Spinal cord (tissue), 10 donors: ENCODE measurements at places on chromosomes 5 and 9. TPM values are rescaled to one million over a fixed set of nuclear protein-coding genes. Genes with fewer than 3 reads are reported as not detected.

The IL3 gene
- not detected for total RNA-seq

The PTCD2 gene
- 10.4 TPM for total RNA-seq

GRCh38 chr5:140205952-140206351 is 31.0 kb downstream of the CYSTM1 start:
- H3K27me3 ChIP-seq = no peaks in the 10 kb centered on the region
- no peak overlapping the region for H3K4me3 ChIP-seq
- no peaks in the 10 kb centered on the region for H3K4me1 ChIP-seq
- DNase-seq = no peak
- H3K27ac ChIP-seq = no peak overlapping the region

DNA sequence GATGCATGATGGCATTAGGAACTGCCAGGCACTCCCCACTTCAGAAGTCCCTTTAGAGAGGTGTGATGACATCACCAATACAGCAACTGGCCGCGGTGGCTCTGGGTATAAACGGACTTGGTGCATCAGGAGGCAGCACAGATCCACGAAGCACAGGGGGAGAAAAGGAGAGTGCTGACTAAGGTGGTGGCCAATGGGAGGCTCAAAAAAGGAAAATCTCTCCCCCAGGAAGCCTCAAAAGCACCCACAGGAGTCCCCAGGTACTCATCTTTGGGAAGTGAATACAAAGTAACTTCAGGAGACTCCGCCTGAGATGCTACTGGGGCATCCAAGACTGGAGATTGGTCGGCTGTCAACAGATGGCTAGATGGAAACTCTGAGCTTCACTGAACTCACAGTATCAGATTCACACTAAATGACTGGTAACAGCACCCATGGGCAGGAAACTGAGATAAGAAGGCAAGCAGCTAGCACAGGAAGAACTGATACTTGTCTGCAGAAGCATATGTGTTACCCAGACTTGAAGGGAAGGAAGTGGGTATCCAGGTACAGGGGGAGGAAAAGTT is 7.6 kb downstream of the TTC39B start:
- H3K27ac ChIP-seq = no peak overlapping the region
- no peak overlapping the region for H3K4me3 ChIP-seq
- H3K4me1 ChIP-seq = peaks cover 8% of the 10 kb centered on the region

DNA sequence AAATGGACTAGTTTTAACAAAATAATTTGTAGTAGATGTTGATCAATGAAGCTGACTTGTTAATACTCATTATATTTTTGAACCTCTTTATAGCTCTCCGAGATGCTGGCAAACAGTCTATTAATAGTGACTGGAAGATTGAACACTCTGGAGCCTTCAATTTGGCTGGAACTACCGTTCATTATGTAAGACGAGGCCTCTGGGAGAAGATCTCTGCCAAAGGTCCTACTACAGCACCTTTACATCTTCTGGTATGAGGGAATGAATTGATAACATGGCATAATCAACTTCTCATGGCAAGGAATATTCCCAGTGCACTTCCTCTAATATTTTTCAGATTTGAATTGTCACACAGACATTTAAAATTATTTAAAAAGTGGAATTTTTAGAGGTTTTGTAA is 68.2 kb upstream of the MINAR2 start:
- peak; percentile 23 for DNase-seq
- no peak overlapping the region for H3K4me3 ChIP-seq
- no peaks in the 10 kb centered on the region for H3K36me3 ChIP-seq
- no peaks in the 10 kb centered on the region for H3K27me3 ChIP-seq
- no peaks in the 10 kb centered on the region for H3K4me1 ChIP-seq
- H3K27ac ChIP-seq = no peak overlapping the region
